Inflammatory macrophage (primary cell): ENCODE measurements at places on chromosomes 12 and 14.

DNA sequence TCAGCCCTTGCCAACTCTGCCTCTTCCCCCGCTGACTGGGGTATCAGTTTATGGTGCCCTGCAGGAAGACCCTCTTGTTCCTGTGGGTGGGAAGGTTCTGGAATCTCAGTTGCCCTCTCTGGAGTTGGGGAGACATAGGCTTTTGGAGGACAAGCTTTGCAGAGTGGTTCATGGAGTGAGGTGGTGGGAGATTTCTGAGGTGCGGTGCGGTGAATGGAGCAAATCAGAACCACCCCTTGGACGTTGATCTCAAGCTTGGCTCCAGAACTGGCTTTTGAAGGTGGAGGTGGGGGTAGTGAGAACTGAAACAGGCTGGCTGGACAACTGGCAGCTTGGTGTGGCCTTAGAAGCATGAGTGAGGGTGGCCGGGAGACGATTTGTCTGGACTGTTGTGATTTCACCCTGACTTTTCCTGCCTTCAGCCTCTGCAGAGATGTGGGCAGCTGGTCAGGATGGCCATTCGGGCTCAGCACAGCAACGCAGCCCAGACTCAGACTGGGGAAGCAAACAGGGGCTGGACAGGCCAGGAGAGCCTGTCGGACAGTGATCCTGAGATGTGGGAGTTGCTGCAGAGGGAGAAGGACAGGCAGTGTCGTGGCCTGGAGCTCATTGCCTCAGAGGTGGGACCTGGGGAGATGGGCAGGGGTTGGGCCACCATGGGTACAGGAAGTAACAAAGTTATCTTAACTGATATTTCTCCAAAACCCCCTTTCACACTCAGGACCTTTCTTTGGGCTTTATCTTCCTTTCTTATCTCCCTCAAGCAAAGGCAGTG is 1.1 kb downstream of the SHMT2 start:
- DNase-seq = no peak

DNA sequence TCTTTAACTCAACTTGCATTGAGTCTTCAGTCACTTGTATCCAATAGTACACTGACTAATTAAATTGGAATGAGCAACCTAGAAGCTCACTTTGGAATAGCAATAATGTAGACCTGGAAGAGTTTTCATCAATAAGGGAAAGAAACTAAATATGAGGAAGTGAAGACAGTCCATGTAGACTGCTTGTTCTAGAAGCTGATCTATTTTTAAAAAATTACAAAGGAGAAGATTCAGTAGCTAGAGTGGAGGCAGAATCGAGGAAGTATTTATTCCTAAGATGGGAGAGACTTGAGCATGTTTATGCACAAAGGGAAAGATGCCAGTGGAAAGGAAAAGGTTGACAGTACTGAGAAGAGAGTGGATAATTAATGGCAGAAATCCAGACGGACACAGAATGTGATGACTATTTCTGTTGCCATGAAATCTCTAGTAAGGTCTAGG is 156.3 kb upstream of the PDE3A start:
- no peak for DNase-seq

GRCh38 chr14:91378930-91379578 is 38.6 kb downstream of the CCDC88C start:
- peak; percentile 73 for DNase-seq

DNA sequence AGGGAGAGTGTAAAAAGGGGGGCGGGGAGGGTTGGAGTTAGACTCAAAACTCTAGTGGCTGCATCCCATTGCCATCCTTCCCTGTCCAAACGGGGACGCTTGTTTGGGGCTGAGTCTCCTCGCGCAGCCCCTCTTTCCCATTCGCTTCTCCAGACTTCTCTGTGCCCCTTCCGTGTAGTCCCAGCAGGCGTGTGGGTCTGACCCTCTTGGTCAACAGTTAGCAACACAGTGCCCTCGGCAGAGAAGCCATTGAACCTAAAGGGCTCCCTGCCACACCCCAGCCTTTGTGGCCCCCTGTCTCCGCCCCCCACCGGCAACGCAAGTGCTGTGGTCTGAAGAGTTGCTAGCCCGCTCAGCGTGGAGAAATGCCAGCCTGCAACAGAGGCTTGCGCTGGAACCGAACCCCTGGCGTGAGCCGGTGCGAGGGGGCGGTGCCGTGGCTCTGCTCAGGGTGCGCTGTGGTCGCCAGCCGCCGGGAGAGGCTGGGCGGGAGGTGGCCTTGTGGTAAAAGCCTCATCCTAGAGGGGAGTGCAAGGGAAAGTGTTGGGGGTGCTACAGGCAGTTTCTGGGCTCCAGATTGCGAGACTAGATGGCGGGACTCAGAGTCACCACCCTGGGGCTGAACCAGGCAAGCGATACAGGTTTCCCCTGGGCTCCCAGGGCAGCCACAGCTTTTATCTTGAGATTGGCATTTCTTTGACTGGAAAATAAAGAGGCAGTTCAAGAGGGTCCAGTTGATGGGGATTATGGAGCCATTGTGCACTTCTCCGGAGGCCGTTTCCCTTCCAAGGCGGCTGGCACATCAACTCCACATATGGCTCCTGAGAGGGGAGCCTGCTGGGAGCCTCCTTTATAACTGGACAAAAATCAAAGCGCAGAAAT is 2.1 kb downstream of the PLXNC1 start:
- DNase-seq = peak; percentile 39

- no peak for DNase-seq
These were observed 556 bp downstream of the PHETA1 start for GRCh38 chr12:111368291-111368787.

DNA sequence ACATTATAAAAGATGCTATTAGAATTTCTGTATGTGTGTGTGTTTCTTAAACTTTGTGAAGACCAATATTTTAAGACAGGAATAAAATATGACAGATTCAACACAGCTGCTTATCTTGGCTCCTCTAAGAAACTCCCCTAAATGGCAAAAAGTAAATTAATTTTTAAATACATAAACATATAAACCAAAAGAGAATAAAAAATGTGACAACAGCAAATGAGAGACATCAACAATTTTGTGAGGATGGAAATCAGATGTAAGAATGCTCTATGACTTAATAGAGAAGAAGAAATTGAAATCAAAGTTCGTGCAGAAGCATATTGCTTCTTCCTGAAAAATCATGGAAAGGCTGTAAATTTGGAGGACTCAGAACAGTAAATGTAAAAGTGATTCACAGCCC is 1083.8 kb downstream of the FLRT2 start:
- no peak for DNase-seq
